ENCODE measurements at places on chromosomes 1 and 21. TPM values are rescaled to one million over a fixed set of nuclear protein-coding genes. Genes with fewer than 3 reads are reported as not detected.
A peak's percentile ranks its signal among the peaks of the same experiment; 100 is the strongest.

RIPK4 gene
- total RNA-seq: 41.2 TPM

- DNase-seq: peak; percentile 78
Observed at GRCh38 chr1:8889925-8890785, 11.7 kb upstream of the ENO1 start.

DNA sequence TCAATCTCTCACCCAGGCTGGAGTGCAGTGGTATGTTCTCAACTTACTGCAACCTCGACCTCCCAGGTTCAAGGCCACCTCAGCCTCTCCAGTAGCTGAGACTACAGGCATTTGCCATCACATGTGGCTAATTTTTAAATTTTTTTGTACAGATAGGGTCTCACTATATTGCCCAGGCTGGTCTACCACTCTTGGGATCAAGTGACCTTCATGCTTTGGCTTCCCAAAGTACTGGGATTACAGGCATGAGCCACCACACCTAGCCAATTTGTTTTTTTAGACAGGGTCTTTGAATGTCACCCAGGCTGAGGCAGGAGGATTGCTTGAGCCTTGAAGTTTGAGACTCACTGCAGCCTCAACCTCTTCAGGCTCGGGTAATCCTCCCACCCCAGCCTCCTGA, 10.2 kb upstream of the USP48 start:
- no peak for DNase-seq

DNA sequence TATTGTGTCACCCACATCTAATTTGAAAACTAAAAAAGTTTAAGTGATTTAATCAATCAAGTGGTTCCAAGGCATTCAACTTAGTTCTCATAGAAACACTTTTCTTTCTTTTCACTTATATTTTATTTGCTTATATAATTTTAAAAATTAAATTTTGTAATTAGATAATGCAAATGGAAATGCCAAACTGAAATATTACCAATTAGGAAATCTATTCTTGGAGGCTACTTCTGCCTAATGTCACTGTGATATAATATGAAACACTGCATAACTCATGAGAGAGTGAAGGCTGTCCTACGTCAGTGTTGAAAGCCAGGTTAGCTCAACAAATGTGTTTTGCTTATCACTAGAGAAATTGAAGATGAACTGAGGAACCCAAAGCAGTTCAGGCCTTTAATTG, 18.3 kb upstream of the SHCBP1L start:
- no peak for DNase-seq

RUNX1 gene
- 2.0 TPM for total RNA-seq

DNA sequence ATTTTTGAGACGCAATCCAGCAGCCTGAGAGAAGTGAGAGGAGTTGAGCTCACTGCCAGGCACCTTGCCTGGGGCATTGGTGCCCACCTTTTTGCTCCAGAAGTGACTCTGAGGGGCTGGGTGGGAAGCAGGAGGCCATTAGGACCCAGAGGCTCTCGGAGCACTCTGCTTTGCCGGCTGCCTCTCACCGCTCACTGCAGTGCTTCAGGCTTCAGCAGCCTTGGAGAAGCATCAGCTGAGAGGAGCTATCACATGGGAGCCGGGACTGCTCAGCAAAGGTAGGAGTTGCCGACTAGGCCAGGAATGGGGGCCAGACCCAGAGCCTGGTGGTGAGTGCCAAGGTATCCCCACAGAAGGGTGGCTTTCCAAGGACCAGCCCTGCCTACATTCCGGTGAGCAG, at the start of gene GPR61:
Gene GPR61 (plus strand): TSS at position 197 of the 400 bp plus-strand sequence. CDS start 3,151 bp downstream, outside the sequence.
- DNase-seq: no peak

DNA sequence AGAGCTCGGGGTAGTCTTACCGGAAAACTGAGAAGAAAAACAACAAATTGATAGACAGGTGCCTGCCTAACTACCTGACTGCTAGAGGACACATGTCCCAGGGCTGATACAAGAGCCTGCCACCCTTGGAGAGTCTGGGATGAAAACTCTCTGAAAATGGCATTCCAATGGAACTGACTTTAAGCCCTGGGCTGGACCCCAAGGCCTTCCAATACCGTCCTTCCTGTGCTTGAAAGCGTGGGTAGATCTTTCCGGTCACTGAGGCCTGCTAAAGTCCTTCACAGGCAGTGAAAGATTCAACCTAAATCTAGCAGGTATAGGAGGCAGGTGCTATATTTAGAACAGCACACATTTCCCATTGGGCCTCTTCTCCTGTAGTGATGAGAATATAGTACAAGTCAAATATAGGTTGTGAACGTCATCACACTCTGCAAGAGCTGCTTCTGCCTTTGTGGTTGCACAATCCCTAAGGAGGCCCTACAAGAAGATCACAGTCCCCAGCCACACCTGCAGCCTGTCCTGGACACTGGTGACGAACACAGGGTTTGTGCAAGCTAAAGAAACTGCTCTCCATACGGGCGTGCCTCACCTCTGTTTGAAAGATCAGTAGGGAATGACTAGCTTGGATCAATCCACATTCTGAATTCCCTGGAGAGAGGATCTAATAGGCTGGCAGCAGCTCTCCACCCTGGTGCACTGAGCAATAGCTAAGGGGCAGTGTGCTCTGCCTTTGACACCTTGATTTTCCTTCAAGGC, 876 bp upstream of the CHML start:
- DNase-seq: peak; percentile 27

CHODL gene
- total RNA-seq: not detected

SDHB gene
- 178 TPM for total RNA-seq

DNA sequence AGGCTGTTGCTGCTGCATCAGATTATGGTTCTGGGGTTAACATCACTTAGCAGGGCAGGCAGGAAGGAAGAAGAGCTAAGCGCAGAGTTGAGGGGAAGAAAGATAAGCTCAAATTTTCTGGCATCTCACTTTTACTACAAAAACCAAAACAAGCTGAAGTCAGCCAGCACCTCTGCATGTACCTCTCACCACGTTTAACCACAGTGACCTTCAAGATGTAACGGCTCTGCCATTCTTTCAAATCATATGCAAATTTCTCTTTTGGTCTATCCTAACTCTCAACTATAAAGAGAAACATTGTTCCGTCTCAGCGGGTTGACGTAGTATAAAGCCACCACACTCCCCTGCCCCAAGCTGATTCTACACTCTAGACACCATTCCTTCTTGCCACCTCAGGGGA, 154.4 kb downstream of the OMA1 start:
- DNase-seq: no peak

GRCh38 chr1:84253891-84254290, 47.6 kb upstream of the SAMD13 start:
- DNase-seq: peak; percentile 73

DNA sequence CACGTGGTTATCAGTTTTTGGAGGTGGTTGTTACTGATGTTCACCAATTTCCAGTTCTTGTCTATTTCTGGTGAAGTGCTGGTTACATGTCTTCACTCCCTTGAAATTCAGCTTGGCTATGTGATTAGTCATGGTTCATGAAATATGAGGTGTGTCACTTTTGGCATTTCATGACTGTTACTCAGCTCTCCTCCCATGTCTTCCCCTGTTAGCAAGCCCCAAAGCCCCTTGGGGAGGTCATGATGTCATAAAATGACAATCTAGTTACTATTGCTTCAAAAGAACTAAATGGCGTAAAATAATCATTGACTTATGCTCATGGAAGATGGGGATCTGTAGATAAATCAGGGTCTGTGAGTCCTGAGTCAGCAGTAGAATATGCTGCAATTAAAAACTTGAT, 425.1 kb downstream of the SETD4 start:
- peak; percentile 37 for DNase-seq

GRCh38 chr1:151716771-151717631, at the start of gene CELF3:
TSS of gene CELF3 (minus strand) at chr1:151716803. CDS start at chr1:151716020, 783 bp downstream.
- no peak for DNase-seq

DNA sequence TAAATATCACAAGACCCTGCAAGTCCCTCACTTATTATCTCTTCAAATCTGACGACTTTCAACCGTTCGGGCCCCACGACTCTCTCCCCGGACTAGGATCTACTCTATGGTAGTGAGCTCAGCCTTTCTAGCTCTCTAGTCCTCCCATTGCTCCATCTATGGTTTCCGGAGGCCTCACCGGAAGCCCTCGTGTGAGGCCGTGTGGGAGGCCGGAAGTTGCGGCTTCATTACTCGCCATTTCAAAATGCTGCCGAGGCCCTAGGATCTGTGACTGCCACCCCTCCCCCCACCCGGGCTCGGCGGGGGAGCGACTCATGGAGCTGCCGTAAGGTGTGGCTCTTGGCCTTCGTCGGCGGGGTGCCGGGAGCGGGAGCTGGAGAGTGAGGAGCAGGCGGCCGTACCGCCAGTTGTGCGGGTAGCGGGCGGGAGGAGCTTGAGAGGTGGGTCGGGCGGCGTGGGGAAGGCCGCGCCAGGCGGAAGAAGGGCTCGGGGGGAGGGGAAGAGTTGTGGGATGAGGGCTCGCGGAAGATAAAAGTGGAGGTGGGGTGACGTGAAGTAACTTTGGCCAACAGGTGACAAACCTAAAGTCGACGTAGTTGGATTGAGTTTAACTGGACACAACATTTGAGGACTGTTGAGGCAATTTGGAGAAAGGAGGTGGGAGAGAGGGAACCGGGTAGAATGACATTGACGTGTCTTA, at the start of gene MDM4:
Gene MDM4 (plus strand): TSS at position 227 of the 700 bp plus-strand sequence. CDS start 9,113 bp downstream, outside the sequence.
- DNase-seq: peak; percentile 98
